Stimulated activated CD4-positive, alpha-beta T cell treated with anti-CD3 and anti-CD28 coated beads, Interleukin-4, amount 100 ng/mL, for 1 hour (primary cell): ENCODE measurements at places on chromosomes 3 and 15.

DNA sequence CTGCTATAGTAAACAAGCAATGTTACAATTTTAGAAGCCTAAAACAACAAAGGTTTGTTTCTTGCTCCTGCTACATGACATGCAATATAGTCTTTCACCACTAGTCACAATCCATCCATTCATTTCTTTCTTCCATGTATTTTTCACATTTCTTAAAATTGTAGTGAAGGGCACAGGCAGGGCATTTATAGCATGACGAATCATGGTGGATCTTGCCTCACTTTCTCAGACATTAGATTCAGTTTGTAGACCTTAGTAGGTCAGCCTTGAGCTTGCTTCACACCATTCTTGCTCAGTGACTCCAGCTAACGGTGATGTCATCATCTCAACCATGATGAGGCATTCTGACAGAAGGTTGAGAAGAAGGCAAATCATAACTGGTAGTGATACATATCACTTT, 546.8 kb downstream of the TBL1XR1 start:
- no peak for DNase-seq

GRCh38 chr15:39181940-39182339, 398.9 kb upstream of the THBS1 start:
- DNase-seq: no peak

DNA sequence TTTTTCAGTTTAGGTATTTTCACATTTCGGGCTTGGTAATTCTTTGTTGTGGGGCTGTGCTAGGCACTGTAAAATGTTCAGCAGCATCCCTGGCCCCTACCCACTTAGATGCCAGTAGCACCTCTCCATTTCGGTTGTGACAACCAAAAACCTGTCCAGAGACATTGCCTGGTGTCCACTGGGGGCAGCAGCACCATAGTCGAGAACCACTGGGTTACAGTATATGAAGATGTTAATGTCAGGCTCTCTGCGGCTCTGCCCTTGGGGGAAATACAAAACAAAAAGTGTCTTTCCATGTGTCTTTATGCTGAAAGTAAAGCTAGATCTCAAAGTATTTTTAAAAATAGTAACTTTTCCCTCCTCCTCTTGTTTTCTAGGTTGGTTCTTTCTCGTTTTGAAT, 177.2 kb downstream of the ITPR1 start:
- DNase-seq: no peak

DNA sequence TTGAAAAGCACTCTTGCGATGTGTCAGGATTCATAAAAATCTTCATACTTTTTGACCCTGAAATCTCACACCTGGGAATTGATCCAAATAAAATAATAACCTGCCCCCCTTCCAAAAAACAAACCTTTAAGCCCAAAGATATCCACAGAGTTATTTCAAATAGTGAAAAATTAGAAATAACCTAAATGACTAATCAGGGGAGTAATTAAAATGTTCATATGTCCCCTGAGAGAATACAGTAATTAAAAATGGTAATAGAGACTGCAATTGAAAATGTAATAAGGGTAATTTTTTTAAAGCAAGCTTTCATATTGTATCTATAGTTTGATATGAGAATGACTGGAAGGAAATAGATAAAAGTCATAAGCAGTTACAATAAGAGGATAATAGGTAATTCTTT, 68.0 kb downstream of the CALML4 start:
- DNase-seq: no peak

GRCh38 chr15:38149315-38149714, 103.3 kb upstream of the SPRED1 start:
- DNase-seq: no peak

- no peak for DNase-seq
These were observed 30.1 kb downstream of the MAP3K13 start for GRCh38 chr3:185393055-185393454.

DNA sequence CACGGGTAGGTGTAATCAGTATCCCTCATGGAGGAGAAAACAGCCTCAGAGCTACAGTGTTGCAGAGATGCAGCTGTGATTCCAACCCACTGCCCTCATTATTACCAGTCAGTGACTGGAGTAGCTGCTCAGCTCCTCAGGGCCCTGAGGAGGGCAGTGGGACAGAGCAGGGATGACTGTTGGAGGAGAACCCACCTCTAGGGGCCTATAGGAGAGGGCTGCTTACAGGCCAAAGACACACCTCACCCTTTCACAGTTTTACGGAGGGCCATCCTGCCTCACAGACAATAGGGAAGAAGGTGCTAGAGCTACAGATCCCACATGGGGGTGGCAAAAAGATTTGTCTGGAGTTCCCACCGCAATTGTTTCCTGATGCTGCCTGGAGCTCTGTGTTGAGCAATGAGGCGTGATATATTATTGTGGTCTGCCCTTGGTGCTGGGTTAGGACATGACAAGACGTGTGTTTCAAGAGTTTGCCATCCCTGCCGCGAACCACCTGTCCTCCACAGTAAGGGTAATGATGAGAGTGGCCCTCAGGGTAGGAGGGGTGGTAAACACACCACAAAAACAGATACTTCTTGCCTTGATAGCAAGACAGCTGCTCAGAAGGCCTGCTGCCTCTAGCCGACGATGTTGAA, 140.5 kb upstream of the TPM1 start:
- DNase-seq: no peak

- DNase-seq: no peak
These were observed 177.2 kb downstream of the POLR2M start for GRCh38 chr15:57883701-57884100.

DNA sequence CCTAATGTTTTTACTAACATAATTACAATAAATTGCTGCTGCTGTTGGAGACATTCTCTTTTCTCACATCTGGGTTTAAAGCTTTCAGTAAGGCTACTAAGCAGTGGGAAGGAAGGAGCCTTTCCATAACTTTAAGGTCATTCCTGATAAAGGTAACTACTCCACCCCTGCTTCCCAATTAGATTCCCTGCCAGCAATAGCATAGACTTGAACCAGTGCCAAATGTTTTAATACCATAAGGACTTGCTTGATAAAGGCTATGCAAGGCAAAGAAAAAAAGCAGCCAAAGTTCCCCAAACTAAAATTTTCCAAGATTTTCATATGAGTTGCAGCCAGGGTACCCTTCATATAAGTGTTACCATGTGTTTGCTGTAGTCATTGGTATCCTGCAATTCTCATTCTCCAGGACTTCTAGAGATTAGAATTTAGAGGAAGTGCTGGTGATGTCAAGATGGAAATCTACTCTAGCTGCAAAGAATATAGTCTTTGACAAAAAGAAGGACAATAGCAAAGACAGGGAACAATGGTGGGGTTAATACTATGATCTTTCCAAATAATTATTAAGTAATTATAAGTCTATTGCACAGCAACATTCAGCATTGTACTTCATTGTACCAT, 106.1 kb downstream of the FILIP1L start:
- DNase-seq: no peak

- DNase-seq: no peak
These were observed 31.1 kb upstream of the CCDC174 start for GRCh38 chr3:14620512-14620911.

DNA sequence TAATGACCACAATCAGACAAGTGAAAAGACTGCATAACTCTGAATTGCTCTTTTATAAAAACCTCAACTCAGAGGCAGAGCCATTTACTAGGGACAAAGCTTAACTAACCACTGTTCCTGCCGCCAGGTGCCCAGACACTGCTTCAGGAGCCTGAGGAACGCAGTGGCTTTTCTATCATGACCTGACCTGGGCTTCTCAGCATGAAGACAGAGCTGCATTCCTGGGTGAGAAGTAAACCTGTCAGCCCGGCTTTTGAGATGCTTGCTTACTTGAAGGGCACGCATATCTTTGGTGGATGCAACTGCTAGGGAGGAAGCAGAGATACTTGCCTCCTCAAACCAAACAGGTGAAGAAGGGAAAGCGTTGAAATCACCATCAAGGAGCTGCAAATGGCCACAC, 7.9 kb downstream of the LRRC31 start:
- no peak for DNase-seq

DNA sequence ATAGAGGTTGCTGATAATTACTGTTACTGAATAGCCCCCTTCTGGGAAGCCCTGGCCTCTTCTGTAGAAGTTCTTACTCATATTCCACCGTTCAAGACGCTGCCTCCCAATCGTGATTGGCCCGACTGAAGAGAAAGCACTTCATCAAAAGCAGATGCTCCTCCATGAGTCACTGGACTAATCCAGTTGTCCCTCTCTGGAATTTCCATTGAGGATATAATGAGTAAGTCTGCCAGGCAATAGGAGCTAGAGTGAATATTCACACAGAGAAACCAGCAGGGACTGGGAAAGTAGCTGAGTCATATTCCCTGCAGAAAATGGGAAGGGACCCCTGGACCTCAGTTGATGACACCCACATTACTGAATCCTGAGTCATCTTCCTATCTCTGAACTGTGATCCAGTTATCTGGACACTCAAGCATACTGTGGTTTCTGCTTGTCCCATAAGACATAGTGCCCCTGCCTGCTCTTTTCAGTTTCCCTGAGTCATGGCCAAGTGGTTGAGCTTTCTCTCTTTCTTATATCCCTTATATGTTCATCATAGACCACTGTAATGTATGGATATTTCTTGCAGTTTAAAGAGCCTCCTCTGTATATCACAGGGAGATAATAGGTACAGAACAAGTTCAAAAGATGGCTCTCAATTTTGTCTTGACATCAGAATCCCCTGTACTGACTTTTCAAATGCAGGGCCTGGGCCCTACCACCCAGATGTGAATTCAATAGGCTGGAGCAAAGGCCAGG, 151.2 kb upstream of the CDIN1 start:
- no peak for DNase-seq

GRCh38 chr3:108474581-108474980, 35.8 kb downstream of the MYH15 start:
- DNase-seq: no peak

DNA sequence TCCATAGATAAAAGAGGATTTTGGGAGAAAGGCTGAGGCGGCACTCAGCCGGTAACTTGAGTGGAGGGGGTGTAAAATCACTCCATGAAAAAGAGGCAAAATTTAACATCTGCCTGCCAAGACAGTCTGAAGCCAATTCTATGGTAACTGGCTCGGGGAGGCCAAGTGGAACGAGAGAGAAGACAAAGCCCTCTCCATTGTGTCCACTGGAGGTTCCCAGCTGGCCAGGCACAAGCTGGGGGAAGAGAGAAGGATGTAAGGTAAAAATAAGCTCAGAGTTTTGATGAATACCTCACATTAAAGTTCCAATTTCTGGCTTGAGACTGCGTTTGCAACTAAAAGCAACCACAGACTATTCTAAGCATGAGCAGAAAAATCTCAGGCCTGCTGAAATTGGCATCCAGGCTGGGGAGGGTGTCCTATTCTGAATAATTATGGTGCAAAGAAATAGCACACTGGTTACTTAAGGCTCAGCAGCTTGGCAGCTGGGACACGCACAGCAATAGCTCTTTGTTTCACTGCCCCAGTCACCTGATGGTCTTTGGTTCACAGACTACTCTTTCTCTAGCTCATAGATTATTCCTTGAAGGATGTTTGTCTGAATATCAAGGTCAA, 48.8 kb downstream of the CHRD start:
- no peak for DNase-seq

GRCh38 chr3:56260262-56260661, 208.0 kb downstream of the ERC2 start:
- no peak for DNase-seq

- no peak for DNase-seq
These were observed 127.7 kb downstream of the NUP210 start for GRCh38 chr3:13292375-13292774.

DNA sequence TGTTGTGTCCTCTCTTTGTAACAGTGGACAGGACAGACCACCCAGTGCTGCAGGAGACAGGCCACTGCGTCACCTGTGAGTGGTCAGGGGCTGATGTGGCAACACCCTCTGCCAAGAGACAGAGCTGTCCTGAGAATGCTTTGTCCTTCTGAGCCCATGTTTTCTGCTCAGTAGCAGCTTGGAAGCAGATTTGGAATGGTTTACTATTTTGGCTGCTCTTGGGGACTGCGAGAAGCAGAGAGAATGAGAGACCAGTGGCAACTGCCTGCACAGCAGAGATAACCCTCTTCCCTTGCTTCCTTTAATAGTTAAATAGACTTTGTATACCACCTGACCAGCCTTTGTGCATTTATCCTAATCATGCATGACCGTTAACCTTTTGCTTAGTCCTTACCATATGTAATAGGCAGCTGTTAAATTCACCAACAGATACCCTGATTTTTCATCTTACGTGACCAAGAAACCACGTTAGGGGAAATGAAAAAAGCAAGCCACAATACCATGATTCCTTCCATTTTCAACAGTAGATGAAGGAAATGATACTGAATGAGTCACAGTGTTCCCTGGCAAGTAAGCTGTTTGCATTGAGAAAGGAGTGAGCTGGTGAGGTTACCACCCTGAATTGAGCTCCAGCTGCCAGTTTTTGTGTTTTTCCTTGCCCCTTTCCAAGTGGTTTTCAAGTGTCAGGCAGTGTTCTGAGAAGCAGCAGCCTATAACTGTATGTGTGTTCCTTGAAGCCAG, 35.5 kb downstream of the B3GALNT1 start:
- no peak for DNase-seq

DNA sequence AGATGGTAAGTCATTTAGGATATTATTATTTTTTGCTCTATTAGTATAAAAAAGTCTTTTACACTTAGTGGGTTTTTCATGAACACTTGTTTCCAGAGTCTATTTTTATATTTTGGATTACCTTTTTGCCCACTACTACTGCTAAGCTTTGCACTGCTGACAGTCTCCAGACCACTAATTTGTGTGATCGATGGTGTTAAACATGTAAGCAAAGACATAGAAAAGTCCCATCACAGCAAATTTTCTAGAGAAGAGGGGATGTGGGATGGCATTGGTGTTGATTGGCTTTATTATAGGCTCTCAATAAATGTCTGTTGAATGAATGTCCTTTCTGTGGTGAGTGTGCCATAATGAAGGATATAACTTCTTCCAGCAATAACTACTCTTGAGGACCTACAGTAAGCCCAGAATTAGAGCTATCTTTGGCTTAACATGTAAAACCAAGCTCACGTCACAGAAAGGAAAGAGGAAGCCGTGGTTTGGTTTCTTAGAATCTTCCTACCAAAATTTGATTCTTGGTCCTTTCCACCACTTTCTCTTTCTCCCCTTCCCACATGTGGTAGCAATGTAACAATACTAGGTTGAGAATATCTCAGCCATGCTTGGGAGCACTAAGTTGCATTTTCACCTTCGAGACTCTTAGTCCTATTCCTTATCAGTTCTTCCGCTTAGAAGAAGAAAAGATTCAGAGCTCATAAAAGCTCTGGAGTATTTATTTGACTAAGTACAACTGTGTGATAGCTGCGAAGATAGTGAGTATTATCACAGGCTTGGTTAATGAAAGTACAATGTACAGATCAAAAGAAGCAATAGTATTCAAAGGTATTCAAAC, 90.6 kb upstream of the UMPS start:
- DNase-seq: no peak

DNA sequence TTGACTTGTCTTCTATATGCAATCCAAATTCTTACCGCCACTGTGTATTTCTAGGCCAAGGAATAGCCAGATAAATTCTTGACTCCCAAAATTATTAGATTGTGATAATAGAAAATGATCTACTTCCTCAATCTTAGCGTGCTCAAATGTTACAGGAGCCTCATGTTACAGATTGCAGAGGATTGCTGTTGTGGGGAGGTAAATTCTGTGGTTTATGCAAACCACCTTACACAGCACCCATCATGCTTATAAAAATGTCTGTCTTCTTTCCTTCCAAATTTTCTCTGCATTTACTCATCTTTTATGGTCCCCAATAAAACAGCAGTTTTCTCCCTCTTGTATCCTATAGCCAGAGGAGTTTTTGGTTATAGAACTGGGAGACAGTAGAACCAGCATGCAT, 420.2 kb upstream of the ROBO1 start:
- DNase-seq: no peak

- DNase-seq: no peak
These were observed 101.8 kb downstream of the TPRA1 start for GRCh38 chr3:127488740-127489139.
